ENCODE measurements at places on chromosomes 3 and 15.

DNA sequence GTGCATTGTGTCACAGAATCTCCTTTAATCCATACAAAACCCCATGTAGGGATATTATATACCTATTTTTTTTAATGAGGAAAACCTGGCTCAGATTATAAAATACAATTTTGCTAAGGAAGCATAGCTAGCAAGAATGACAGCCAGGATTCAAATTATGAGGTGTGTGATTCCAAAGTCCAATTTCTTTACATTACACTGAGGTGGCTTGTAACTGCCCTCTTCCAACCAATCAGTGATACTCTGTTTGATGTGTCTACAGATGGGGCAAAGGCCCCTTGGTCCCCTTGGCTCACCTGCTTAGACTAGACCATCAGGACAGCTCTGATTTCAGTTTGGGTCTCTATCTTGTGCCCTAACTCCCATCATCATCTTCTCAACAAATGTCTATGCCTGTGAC, 120.3 kb upstream of the ADAMTS9 start:
- DNase-seq: no peak

DNA sequence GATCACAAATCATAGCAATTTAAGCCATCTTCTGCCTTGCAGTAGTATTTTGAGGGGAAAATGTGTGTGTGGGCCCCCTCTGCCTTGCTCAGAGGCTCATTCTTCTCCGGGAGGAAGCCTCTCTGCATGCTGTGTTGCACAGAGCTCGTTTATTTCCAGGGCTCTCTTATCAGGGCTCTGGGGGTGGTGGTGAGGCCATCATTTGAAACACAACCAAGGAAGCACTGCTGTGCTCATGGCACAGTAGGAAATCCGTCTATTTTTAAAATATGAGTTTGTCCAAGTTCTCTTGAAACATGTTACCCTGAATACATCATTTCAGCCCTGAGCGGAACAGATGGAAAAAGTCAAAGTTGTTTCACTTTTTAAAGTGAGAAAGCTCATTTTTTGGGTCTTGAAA, 369.0 kb upstream of the CFAP20DC start:
- no peak for DNase-seq

GRCh38 chr3:149894205-149894604, 76.5 kb downstream of the PFN2 start:
- no peak for DNase-seq

GRCh38 chr3:108966773-108967172, 13.1 kb upstream of the GUCA1C start:
- DNase-seq: no peak

- DNase-seq: no peak
Measured at GRCh38 chr3:18252578-18252977, 172.6 kb downstream of the SATB1 start.

- DNase-seq: peak; percentile 70
Measured at GRCh38 chr15:98650417-98651035, 2.2 kb downstream of the IGF1R start.
